Mesothelial cell of epicardium (in vitro differentiated cells): ENCODE measurements at places on chromosomes 3 and 15. TPM values are rescaled to one million over a fixed set of nuclear protein-coding genes. Genes with fewer than 3 reads are reported as not detected.

DNA sequence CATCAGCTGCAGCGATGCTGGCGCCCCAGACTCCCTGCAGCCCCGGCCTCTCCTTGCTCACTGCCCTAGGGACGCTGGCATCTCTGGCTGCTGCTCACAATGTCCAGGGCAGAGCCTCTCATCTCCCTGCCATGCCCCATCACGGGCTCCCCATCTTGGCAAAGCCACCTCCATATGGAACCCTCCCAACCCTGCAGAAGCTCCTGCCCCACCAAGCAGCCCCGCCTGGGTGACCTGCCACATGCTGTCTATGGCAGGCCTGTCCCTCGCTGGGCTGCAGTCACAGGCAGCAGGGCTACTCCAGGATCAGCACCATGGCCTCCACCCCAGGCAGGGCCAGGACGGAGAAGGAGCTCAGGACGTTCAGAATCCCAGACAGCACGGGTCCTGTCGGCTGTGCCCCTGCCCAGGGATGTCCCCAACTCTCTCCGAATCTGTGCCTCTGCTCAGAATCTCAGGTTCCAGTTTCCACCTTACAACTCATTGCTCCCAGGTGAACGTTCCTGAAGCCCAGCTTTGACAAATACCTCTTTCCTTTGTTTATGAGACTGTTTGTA lies 58.4 kb downstream of the PLXNA1 start:
- no peak for DNase-seq

DNA sequence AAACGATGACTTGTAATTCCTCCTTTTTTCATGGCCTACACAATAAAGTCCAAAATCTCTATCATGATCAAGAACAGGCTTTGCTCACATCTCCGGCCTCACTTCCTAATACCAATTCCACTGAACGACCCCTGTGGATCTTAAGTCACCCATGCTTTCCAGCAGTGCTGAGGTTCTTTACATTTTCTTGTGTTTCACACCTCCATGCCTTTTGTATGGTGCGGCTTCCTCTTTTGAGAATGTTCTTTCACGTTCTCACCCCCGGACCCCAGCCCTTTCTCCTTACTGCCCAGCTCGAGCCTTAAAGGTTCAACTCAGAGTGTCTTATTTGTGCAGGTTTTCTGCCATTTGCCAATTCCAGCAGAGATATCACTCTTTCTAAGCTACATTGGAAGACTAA lies 70.1 kb downstream of the CSNK1G1 start:
- DNase-seq = no peak

GRCh38 chr3:14891135-14892132 lies 55.9 kb upstream of the NR2C2 start:
- no peak for DNase-seq

Gene FHIT
- total RNA-seq = 10.7 to 18.3 TPM (median 12.0 TPM) in 3 replicates

Gene IL17RE
- total RNA-seq = 22.1 to 24.1 TPM (median 23.6 TPM) in 3 replicates

- DNase-seq = no peak
Observed at GRCh38 chr3:98136631-98137030, 6.1 kb downstream of the OR5H1 start.

- no peak for DNase-seq
Observed at GRCh38 chr15:26841514-26841913, 25.3 kb upstream of the GABRA5 start.

- DNase-seq = no peak
Observed at GRCh38 chr15:35444557-35445204, 101.3 kb downstream of the DPH6 start.

Gene TNNC1
- total RNA-seq = 4.0 to 5.2 TPM (median 4.6 TPM) in 3 replicates

Gene TJP1
- total RNA-seq = 147 to 159 TPM (median 154 TPM) in 3 replicates

GRCh38 chr3:133758964-133759739 lies 13.0 kb downstream of the TF start:
- DNase-seq = no peak

DNA sequence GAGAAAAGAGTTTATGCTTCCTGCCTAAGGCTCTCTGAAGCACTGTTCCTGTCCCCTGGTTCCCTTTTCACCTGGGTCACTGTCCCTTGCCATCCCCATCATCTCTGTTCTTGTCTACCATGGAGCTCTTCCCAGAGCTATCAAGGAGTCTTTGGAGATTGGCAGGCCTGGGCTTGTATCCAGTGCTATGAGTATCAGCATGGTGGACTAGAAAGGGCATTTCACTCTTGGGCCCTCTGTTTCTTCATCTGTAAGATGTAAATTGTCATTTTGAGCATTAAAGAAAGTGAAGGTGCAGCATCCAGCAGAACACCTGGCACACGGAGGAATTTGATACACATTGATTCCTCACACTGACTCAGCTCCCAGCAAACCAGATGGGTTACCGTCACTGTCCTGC lies 388.2 kb downstream of the CACNA2D3 start:
- no peak for DNase-seq

Gene HDAC11
- 15.4 to 19.1 TPM (median 16.4 TPM) in 3 replicates for total RNA-seq

Gene ALG1L2
- 1.8 to 3.1 TPM (median 2.8 TPM) in 3 replicates for total RNA-seq

DNA sequence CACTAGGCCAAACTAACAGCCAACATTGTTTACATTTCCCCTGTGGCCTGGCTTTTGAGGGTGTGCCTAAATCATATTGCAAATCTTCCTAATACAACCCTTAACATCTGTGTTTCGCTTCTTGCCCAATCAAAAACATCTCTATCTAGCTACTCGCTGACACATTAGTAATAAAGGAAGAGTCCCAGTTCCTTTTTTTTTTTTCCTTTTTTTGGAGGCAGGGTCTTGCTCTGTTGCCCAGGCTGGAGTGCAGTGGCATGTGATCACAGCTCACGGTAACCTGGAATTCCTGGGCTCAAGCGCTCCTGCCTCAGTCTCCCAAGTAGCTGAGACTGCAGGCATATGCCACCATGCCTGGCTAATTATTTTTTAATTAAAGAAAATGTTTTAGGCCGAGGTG lies 2.1 kb upstream of the SRPRB start:
- DNase-seq = no peak

DNA sequence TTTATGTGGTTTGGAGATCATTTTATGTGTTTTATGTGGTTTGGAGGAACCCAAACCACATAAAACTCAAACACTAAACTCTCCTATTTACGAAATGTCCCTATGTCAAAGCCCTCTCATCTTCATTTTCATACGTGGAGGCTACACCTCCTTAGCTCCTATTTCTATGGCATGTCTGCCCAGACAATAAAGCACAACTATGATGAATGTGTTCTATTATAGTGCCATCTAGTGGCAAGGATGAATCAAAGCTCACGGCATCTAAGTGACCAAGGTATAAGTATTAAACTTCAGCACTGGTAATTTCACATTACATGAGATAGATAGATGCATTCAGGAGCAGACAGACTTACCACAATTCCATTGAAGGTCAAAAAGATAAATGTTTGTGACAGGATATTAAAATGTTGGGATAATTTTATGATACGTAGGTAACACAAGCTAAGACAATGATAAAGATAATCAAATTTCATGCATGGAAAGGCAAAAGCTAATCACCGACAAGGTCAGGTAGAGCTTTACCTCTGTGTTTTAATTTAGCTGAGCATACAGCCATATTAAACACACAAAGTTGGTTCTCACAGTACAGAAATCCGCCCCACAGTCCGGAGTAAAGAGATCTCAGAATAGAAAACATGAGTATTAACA lies 130.6 kb upstream of the FHIT start:
- DNase-seq = no peak

Gene CFAP20DC
- 5.4 to 6.3 TPM (median 6.1 TPM) in 3 replicates for total RNA-seq

GRCh38 chr3:11717768-11718636 lies 74.3 kb upstream of the VGLL4 start:
- DNase-seq = no peak

DNA sequence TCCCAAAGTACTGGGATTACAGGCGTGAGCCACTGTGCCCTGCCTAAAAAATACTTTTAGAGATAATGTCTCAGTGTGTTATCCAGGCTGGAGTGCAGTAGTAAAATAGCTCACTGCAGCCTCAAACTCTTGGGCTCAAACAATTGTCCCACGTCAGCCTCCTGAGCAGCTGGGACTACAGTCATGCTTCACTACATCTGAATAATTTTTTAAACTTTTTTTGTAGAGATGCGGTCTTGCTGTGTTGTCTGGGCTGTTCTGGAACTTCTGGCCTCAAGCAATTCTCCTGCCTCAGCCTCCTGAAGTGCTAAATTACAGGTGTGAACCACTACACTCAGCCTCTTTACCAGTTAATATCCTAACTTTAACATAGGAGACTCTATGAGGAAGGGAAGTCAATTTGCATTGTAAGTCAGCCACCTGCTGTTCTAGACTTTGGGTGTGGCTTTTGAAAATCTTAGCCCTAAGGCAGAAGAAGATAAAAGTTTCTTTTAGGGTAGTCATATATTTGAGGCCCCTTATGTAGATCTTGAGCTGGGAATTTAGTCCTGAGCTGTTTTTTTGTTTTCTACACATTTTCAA lies 78.2 kb upstream of the RASGRP1 start:
- DNase-seq = no peak

- no peak for DNase-seq
Observed at GRCh38 chr3:133459400-133459799, 59.5 kb downstream of the BFSP2 start.

Gene GASK1A
- total RNA-seq = 0.75 to 1.6 TPM (median 0.84 TPM) in 3 replicates

Gene RIOX2
- 17.3 to 20.5 TPM (median 20.0 TPM) in 3 replicates for total RNA-seq

DNA sequence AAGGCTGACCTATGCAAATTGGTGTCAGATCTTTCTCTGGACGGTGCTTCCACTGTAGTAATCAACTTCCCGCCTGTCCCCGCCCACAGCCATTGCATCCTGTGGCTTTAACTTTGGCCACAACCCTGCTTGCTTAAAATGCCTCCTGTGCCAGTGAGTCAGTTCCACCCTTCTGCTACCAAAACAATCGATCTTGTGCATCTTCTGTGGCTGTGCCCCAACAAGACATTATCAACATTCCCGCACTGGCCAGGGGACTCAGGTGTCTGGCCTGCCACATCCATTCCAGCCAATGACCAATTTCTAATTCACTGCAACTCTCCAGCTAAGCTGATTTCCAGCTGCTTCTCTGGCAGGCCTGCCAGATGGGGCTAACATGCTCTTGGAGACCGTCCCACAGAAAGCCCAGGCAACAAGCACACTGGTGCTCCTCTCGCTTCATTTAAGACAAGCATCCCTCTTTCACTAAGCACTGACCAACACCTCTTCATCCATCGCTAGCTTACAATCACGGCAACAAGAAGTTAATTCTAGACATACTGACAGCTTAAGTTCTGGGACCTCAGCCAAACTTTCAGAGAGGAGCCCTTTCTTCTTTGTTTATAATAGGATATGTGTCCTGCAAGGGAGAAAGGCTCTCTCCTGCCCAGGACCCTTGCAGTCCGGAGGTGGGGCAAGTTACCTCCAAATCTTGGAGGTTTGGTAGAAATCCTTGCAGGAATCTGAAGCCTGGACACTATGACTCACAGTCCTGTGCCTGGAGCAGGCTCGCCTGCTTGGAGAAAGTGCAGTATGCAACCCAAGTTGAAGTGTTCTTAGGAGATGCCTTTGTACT lies 6.7 kb downstream of the CA12 start:
- DNase-seq = no peak

- no peak for DNase-seq
Observed at GRCh38 chr3:138945709-138946662, 951 bp downstream of the FOXL2 start.

DNA sequence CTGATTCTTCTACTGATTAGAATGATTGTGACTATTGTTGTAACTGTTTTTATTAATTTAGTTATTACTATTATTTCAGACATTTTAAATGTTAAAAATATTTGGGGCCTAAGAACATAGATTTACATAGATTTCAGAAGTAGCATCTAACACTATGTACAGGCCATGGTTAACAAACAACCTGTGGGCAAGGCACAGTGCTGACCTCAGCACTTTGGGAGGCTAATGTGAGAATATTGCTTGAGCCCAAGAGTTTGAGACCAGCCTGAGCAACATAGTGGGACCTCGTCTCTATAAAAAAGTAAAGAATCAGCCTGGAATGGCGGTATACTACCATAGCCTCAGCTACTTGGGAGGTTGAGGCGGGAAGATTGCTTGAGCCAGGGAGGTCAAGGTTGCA lies 69.1 kb upstream of the CNTN4 start:
- DNase-seq = no peak

GRCh38 chr3:50585919-50586762 lies 16.8 kb downstream of the HEMK1 start:
- no peak for DNase-seq

DNA sequence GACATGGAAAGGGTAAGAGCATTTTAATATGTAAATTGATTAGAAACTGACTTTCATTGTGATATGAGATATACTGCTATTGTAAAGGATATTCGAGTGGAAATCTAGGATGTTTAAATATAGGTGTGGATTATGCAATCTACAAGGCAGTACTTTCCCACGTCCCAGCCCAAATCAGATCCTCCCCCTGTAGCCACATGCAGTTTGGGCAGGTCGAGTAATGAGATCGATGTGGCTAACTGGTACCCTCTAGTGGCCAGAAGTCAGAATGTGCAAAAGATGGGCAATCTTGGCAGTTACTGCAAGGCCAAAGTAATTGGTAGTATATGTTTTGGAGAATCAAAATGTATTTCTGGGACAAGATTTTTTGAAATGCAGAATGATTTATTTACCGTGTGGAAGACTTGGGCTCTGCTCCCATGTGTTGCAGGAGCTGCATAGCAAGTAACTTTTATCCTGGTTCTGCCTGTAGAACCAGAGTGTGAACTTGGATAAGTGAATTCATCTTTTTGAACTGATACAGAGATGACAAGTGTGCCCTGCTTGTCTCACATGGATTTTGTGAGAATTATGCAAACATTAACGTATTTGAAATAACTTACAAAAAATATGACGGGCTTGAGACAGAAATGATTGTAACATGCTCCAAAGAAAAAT lies 94.5 kb upstream of the ADAMTSL3 start:
- no peak for DNase-seq

Gene PDZRN3
- 42.9 to 48.4 TPM (median 43.4 TPM) in 3 replicates for total RNA-seq

DNA sequence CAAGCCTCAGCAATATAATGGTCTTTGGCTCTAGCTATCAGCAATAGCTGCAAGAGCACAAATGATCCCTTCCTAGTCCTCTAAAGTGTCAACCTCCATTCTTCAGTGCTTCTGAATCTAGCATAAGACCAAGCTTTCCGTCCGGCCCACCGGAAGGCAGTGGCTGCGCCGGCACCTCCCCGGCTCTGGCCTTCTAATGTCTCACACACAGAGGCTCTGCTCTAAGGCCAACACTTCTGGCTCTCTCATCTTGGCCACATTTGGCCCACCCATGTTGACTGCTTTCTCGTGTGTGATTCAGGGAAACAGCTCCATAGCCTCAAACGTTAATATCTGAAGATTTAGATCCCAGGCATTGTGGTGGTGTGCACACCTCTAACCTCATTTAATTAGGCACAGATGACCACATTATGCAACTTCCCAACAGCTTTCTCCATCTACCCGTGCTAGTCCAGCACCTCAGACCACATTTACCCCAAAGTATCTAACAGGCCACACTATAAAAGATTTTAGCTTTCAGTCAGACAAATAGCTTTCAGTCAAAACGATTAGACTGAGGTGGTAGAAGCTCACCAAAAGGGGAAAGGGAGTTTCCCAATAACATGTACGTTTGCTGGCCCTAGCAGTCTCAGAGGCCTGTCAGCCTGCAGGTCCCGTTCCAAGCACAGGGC lies 19.3 kb downstream of the SLC51A start:
- no peak for DNase-seq

- no peak for DNase-seq
Observed at GRCh38 chr15:40055576-40056293, 16.8 kb upstream of the SRP14 start.

Gene ANKRD34C
- total RNA-seq = not detected in 3 replicates

Gene SLC22A13
- 0.34 to 0.85 TPM (median 0.75 TPM) in 3 replicates for total RNA-seq

- DNase-seq = no peak
Observed at GRCh38 chr15:66142285-66142684, 111.3 kb downstream of the MEGF11 start.
